ENCODE measurements at places on chromosomes 12 and 14.

DNA sequence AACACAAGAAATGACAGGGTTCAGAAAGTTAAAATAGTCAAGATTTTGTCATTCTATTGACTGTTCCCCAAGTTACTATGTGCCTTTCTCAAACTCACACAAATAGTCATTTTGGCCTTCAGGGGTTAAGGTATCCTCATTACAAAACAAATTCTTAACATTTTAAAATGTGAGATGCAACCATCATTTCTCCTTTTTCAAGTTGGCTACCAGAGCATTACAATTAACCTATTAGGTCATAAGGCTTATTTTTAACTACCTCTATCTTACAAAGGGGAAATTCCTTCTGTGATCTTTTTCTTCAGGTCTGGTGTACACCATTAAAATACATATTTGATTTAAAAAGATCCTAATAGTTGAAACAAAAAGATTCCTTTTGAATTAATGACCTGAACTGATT is 61.2 kb downstream of the SLC38A1 start:
- no peak for DNase-seq

DNA sequence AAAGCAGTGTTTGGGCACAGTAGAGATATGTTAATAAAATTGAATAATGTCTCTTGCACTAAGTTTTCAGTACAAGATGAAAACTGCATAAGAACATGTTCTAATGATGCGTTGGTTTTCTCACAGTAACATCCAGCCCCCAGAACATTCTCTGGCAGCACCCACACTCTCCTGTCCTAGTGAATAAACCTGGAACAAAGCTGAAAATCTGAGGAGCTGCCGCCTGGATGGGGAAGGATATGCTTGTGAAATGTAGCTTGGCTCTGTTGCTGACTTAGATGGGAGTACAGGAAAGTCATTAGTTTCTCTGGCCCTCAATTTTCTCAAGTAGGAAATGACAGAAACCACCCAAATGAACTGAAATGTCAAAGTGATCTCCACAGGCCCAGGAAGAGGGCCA is 323.8 kb downstream of the APAF1 start:
- DNase-seq: no peak

DNA sequence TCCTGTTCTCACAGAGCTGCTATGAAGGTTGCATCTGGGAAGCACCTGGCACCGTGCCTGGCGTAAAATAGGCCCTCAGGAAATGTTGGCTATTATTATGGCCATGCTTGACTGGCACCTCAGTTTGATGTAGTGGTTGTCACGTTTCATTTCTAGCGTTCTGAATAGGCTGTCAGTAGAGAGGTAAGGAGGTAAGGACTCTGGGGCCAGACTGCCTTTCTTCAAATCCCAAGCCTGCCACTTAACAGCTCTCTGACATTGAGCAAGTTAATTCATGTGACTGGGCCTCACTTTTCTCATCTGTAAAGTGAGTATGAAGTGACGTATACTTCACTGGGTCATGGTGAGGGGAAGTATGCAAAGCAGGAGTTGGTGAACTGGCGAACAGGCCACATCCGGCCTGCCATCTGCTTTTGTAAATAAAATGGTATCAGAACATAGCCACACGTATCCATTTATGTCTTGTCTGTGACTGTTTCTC is 196.2 kb downstream of the CACNA1C start:
- no peak for DNase-seq

- DNase-seq: no peak
Measured at GRCh38 chr14:94700336-94700735, 69.6 kb downstream of the GSC start.

GRCh38 chr12:9651265-9651729 is 18.2 kb upstream of the CLEC2D start:
- peak; percentile 55 for DNase-seq

- no peak for DNase-seq
Measured at GRCh38 chr14:105878125-105878524, 351.7 kb downstream of the TMEM121 start.

- no peak for DNase-seq
Measured at GRCh38 chr12:90333939-90334338, 621.0 kb downstream of the CCER1 start.

DNA sequence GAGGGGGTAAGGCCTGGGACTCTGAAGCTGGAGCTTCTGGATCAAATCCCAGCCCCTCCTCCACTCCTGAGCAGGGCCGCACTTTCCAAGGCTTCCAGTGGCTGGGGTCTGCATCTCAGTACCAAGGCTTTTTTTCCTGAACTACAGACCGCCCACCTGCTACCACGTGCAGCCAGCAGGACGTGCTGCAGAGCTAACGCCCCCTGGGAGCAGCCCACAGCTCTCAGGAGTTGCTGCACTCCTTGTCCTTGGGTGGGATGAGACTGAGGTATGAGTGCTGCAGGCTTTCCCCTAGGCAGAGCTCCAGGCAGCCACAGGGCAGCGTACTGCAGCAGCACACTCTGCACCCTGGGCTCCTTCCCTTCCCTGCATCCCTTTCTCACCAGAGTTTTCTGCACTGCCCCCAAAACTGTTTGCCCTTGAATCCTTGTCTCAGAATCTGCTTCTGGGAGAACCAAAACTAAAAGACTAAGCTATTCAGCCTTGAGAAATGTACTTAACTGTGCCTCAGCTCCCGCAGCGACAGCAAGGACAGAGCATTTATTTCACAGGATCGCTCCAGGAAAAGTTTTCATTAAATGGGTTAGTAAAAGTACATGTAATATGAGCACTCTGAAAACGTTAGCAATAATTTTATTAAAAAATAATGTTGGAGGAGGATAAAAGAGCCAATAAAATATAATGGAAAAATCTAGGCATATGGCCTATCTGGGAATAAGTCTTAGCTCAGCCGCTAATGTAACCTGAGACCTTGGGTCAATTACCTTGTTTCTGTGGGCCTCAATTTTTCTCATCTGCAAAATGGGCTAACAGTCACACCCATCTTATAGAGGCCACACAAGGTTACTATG is 25.5 kb downstream of the RBM19 start:
- no peak for DNase-seq

DNA sequence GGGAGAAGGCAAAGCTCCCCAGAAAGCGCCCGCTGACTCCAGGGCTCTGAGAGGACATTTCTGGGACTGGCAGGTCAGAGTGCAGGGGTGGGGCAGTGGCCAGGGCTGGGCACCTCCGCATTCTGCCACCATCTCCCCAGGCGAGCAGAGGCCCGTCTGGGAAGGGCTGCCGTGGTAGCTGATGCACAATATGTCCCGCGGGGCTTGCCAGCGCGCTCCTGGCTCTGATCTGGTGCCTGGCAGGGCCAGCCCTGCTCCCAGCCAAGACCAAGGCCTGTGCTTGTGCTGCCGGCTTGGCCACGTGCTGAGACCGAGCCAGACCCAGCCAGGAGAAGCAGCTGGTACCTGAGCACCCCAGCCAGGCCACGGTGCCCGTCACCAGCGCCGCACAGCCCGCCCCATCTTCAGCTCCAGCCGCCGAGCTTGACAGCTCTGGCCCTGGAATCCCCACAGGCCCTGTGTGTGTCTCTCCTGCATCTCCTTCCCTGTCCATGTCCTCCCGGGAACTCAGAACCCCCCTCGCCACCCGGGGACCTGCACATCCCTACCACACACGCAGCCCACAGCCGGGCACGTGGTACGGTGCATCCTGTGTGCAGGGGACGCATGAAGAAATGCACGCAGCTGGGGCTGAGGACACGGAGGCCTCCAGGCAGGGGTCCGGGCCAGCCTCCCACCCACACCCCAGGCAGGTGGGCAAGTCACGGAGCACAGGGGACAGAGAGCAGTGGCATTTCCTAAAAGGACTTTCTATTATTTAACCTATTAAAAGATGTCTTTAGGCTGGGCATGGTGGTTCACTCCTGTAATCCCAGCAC is 68.6 kb upstream of the C14orf180 start:
- DNase-seq: no peak

DNA sequence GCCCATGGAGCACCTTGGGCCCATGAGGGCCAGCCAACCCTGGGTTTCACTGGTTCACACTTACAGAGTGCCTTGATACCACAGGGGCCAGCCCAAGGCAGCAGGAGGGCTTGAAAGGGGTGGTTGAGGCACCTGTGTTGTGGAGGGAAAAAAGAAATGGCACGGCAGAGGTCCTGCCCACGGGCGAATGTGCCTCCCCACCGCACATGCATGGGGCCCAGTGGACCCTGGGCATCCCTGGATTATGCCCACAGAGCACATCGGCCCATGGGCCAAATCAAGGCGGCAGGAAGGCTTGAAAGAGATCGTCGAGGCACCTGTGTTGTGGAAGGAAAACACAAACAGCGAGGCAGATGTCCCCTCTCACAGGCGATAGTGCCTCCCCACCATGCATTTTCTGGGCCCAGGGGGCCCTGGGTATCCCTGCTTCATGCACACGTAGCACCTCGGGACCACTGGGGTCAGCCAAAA is 378.1 kb downstream of the ALG10 start:
- no peak for DNase-seq

DNA sequence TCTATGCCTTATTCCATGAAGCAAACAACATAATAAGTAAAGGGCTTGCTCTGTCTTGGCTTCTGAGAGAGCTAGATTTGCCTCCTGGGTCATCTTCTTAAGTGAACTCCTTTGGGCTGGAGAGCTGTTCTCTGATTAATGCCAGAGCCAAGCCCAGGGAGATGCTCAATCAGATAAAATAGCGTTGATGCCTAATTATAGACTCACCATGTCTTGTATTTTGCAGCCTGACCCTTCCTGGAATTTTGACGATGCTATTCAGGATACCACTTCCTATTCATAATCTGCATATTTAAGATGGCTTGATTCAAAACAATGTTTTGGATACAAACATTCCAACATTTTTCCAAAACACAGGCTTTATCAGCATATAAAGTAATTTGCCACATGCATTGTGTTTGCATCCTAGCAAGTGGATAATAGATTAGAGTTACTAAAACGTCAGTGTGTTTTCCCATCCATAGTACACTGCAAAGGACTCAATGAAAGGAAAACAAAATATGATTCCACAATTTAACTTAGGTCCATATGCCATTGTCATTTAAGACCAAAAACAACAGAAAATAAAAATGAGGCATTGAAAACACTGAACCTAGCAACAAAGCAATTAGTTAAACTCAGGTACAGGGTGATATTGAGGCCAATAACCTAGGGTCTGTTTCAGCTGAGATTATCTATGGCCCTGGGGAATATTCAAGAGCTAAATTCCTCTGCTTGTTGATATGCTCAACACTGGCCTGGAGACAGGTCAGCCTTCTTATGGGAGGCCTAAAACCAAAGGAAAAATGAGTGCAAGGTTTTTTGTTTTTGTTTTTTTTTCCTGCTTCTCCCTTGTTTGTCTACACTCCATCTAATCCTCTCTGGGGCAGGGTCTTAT is 184.2 kb upstream of the FOXN3 start:
- no peak for DNase-seq

DNA sequence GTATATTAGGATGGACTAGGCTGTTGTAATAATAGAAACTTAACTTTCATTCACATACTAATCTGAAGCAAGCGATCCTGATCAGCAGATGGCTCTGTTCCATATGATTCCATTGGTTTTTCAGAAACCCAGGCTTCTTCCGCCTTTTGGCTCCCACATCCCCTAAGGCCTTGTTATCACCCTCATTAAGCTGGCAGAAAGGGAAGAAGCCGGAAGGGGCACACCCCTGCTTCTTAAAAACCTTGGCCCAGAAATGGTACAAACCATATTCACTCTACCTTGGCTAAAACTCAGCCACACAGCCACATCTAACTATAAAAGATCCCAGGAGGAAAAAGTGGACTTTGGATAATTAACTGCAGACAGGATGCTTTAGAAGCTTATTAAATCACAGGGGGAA is 329.2 kb downstream of the PCNX1 start:
- DNase-seq: no peak

- DNase-seq: no peak
Measured at GRCh38 chr12:106962286-106962685, 6.6 kb downstream of the TMEM263 start.

- DNase-seq: no peak
Measured at GRCh38 chr12:89414851-89415250, 62.5 kb upstream of the DUSP6 start.

DNA sequence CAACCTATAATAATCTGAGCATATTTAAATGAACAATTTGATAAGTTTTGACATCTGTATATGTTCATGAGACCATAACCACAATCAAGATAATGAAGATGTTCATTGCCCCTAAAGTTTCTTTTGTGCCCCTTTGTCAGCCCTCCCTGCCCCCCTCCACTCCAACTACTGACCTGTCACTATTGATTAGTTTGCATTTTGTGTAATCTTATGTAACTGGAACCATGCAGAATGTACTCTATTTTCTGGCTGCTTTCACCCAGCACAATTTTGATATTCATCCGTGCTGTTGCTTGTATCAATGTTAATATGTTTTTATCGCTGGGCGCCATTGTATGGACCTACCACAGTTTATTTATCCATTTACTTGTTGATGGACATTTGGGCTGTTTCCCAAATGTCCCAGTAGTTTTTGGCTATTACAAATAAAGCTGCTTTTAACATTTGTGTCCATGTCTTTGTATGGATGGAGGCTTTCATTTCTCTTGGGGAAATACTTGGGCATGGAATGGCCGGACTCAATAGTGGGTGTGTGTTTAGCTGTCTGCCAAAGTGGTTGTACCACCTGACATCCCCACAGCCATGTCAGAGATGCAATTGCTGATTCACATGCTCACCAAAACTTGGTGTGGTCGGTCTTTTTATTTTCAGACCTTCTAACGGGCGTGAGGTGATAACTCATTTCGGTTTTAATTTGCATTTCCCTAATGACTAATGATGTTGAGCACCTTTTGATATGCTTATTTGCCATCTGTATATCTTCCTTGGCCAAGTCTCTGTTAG is 38.9 kb downstream of the EML1 start:
- DNase-seq: no peak

DNA sequence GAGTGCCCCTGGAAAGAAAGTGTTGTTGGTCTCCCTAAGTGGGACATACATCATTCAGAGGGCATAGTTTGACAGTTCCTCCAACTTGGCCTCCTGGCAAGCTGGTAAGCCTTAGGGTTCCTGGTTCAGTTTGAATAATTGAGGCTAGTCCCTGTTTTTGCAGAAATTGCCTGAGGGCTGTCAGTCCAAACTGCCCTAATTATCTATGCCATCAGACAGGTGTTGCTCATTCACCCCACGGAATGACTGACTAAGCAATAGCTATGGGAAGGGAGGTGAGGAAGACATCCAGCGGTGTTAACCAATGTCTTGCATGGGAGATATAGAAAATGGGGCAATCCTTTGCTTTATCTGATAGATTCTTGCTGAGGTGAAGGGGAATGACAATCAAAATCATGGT is 37.6 kb downstream of the SPTSSA start:
- no peak for DNase-seq

- DNase-seq: no peak
Measured at GRCh38 chr14:44609876-44610510, 102.9 kb upstream of the FSCB start.

Data from activated T-cell treated with anti-CD3 and anti-CD28 coated beads for 24 hours (primary cell).